Activated T-helper 17 cell treated with anti-CD3 and anti-CD28 coated beads, Interleukin-2, amount 50 U/mL, for 72 hours (primary cell): ENCODE measurements at places on chromosomes 11 and 22. TPM values are rescaled to one million over a fixed set of nuclear protein-coding genes. Genes with fewer than 3 reads are reported as not detected.
A peak's percentile ranks its signal among the peaks of the same experiment; 100 is the strongest.

- no peak for ATAC-seq
Observed at GRCh38 chr11:100878474-100878873, 191.4 kb downstream of the ARHGAP42 start.

- ATAC-seq, result no peak
Observed at GRCh38 chr11:89436071-89436470, 55.1 kb downstream of the NOX4 start.

DNA sequence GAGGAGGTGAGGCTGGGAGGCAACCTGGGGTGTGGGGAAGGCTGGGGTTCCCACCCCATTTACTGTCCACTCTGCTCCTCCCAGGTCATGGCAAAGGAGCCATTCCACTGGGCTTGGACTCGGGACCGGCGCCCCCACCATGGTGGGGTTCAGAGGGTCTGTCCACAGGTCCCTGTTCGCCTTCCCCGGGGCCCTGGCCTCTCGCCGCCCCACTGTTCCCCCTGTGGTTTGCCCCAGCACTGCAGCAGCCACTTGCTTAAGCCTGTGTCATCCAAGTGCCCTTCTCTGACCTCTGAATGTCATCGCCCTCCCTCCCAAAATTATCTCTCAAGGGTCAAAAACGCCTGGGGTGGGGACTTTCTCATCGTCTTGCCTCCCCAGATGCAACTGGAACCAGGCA, 2.6 kb downstream of the SPDYC start:
- no peak for ATAC-seq

DNA sequence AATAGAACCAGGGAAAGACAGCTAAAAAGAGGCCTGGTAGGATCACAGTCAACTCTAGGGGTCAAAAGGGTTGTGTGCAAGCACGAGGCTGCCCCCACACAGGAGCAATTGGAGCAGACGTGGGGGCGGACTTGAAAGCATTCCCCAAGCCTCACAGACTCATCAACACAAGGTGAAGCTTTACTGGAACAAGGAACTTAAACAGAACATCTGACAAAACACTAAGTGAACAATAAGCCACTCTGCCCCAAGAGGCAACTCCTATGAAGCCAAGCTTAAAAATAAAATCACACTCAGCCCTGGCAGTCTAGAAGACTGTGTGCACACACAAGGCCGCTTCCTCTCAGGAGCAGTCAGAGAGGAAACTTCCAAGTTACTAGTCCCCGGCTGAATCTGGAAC, 32.2 kb upstream of the TEAD1 start:
- ATAC-seq, result no peak

Gene OR51A2
- total RNA-seq, result not detected

DNA sequence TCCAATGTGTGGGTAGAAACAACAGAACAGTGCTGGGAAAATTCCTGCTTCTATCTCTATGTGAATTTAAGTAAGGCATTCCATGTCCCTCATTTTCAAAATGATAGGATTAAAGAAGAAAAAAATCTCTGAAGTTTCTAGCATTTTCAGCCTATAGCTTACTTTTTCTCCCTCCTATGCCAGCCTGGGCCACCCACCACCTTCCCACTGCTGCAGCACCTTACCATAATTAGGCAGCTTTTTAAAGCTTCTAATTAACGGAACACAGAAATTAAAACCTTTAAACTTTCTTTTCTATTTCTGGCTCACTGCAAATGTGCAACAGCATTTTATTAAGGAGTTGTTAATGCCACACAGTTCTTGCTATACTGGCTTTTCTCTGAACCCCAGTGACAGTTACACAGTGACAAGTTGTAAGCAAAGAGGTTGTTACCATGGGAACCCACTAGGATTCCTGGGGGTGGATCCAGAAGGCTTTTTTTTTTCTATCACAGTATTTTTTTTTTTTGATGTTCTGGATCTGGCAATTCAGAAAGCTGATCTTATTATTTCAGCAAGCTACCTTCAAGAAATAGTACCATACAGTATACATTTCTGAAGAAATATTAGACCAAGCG, 20.2 kb downstream of the CELF1 start:
- ATAC-seq, result no peak

DNA sequence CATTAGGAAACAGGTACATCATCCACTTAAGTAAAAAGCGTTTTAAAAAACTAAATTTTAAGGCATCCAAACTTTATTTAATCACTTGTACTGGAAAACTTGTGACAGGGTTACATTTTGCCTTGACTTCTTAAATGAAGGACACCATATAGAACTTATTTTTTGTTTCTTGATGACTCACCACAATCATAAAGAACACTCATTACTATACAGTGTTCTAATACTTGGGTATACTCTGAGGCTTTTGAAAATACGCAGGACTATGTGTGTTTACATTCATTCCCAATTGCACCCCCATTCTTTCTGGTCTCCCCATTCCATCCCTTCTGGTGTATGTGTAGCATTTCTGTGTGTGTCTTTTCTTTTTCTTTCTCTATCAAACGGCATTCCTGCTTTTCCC, 69.9 kb downstream of the ZBTB44 start:
- peak; percentile 44 for ATAC-seq

DNA sequence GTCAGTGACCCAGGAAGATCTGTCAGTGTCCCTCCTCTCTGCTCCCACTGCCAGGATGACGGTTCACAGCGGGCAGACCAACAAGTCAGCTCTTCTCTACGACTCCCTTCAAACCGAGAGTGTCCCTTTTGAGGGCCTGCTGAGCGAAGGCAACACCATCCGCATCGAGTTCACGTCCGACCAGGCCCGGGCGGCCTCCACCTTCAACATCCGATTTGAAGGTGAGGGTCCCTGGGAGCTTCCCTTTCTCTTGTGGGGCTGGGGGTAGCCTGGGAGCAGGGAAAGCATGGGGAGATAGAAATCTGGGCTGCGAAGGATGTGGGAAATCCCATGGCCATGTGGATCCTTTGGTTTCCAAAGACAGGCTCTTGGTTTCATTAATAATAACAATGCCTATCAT, 118.4 kb upstream of the ASPHD2 start:
- no peak for ATAC-seq

DNA sequence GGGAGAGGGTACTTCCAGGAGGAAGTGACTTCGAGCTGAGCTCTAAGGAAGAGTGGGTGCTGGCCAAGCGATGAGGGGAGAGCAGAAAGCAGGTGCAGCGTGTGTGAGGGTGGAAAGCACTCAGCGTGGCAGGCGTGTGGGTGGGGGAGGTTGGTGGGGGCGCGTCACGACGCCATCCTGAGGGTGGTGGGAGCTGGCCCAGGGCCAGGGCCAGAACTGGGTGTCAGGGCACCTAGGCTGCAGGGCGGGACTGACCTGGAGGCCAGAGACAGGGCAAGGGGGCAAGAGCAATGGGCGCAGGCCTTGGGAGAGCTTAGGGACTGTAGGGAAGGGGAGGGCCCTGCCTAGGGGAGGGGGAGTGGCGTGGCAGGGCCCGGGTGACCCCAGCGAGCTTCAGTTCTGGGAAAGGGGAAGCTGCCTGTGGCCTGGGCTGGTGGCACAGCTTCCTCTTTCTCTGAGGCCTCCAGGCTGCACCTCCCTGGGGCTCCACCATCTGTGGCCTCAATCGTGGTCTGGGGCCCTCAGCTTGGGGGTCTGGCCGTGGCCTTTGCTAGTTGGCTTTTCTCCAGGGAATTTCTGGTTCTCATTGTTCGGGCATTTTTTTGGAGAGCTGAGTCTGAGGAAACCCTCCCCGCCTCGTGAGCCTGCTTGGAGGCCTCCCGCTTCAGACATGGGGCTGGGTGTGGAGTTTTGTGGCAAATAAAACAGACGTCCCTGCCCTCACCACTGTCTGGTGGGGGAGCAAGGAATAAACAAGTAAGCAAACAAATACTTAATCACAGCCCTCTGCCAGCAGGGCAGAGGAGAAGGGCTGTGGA, 8.9 kb downstream of the RELT start:
- peak; percentile 54 for ATAC-seq

Gene CRYBA4
- not detected for total RNA-seq

Gene SCN2B
- not detected for total RNA-seq

DNA sequence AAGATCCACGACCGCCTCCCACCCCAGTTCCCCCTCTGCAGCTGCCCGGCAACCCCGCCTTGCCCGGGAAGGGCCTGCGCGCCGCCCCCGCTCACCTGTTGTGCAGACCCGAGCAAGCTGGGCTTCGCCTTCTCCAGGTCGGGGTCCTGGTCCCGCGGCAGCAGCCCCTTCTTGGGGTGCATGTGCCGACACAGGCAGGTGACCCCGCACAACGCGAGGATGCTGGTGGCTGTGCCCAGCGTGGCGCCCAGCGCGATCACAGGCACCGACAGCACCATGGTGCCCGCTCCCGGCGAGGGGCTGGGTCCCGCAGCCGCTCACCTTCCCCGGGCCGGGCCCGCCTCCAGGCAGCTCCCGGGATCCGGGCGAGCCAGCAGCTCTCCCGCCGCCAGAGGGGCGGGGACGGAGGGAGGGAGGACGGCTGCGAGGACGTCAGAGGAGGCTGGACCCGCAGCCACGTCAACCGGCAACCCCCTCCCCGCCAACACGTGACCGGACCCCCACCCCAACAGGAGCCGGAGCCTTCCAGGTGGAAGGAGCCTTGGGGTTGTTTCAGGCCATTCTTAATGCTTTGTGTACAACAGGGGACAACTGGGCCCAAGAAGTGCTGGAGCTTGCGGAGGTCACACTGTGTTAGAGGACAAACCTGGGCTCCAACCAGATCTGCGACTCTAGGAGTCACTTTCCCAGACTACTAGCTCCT, at the start of gene SYT13:
Gene SYT13, minus strand, starts transcription at position 412 of the 703 bp plus-strand sequence. Its CDS starts 134 bp downstream, at position 278.
- no peak for ATAC-seq

DNA sequence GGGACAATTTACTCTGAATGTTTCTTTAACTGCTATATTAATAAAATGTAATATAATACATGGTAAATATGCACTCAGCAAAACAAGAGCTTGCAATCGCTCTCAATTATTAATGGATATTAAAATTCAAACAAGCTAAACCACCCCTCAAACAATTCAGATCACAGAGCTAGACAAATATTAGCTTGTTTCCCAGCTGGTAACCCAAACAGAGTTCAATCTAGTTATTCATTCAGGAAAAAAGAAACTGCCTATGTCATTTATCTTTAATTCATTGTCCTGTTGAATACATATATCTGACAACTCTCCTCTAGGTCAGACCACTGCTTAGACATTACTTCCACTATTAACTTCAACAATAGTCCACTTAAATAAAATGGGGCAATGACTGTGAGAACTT, 78.7 kb downstream of the SERGEF start:
- no peak for ATAC-seq

Gene C11orf87
- not detected for total RNA-seq

GRCh38 chr11:45156201-45156600, 9.8 kb downstream of the PRDM11 start:
- ATAC-seq, result no peak

- ATAC-seq, result no peak
Observed at GRCh38 chr11:133476570-133477250, 55.6 kb downstream of the OPCML start.

Gene MPZL3
- total RNA-seq, result 111 TPM

DNA sequence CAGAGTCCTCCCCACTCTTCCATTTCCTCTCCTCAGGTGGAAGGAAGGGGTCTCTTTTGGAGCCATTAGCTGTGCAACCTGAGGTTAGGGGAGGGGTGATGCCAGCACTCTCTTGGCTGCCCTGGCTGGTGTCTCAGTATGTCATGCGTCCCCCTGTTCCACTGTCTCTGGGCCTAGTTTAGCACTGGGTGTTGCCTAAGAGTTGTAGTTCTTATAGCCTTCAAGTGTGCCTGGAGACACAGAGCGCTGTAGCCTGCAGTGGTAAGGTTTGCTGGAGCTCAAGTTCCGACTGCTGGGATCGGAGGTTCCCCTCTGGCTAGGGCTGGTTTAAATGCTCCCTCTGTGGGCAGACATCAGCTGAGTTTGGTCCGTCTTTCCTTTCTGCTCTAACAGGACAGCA, 20.9 kb downstream of the OR10D3 start:
- no peak for ATAC-seq
